ENCODE measurements at places on chromosomes 5 and 9. TPM values are rescaled to one million over a fixed set of nuclear protein-coding genes. Genes with fewer than 3 reads are reported as not detected.

Gene FOXD4L5
- total RNA-seq, result 0.37 TPM

Gene LCN2
- not detected for total RNA-seq

Gene LCN15
- total RNA-seq, result not detected

Gene NIPAL4
- 0.90 TPM for total RNA-seq

Gene FOXI1
- total RNA-seq, result not detected

Gene PCDHA8
- not detected for total RNA-seq

Gene BNC2
- not detected for total RNA-seq

Gene TAF1L
- total RNA-seq, result not detected

Gene ELP1
- total RNA-seq, result 19.7 TPM

Gene BTNL8
- total RNA-seq, result 0.40 TPM

Gene KCNV2
- not detected for total RNA-seq

Gene GLT6D1
- not detected for total RNA-seq

Gene SPINK13
- not detected for total RNA-seq

Gene IL31RA
- total RNA-seq, result 0.37 TPM

Gene CDH10
- not detected for total RNA-seq

Gene LCN6
- total RNA-seq, result not detected

Gene C5
- 1.7 TPM for total RNA-seq

Gene ERCC8
- total RNA-seq, result 6.8 TPM

Gene CARD9
- total RNA-seq, result 6.4 TPM

Gene CER1
- not detected for total RNA-seq

Gene SIL1
- 27.0 TPM for total RNA-seq

Gene SPATA31E1
- not detected for total RNA-seq

Gene HMCN2
- not detected for total RNA-seq
